Bladder microvascular endothelial cell (primary cell): ENCODE measurements at places on chromosomes 5 and 9. TPM values are rescaled to one million over a fixed set of nuclear protein-coding genes. Genes with fewer than 3 reads are reported as not detected.

ATP10B gene
- under 0.01 and 0.44 TPM in 2 replicates for total RNA-seq

EPB41L4B gene
- 0.16 and 0.57 TPM in 2 replicates for total RNA-seq

SLC46A2 gene
- total RNA-seq = not detected in 2 replicates

IFNA2 gene
- total RNA-seq = not detected in 2 replicates

FSTL4 gene
- 0.38 TPM in 1 of 2 replicates, not detected in the other for total RNA-seq

ADRB2 gene
- 2.9 and 9.4 TPM in 2 replicates for total RNA-seq

CTNNAL1 gene
- 81.4 and 112 TPM in 2 replicates for total RNA-seq

TUSC1 gene
- 5.9 and 6.8 TPM in 2 replicates for total RNA-seq

SREK1 gene
- total RNA-seq = 38.7 and 92.2 TPM in 2 replicates

P4HA2 gene
- 45.5 and 104 TPM in 2 replicates for total RNA-seq

DIRAS2 gene
- total RNA-seq = 0.13 TPM in 1 of 2 replicates, not detected in the other

TLX3 gene
- total RNA-seq = not detected in 2 replicates

TTC16 gene
- total RNA-seq = not detected in 2 replicates

KCNV2 gene
- total RNA-seq = not detected in 2 replicates

LCN1 gene
- total RNA-seq = not detected in 2 replicates

FOXD4L4 gene
- total RNA-seq = 0.38 TPM in 1 of 2 replicates, not detected in the other

PKN3 gene
- total RNA-seq = 13.5 and 22.7 TPM in 2 replicates

SV2C gene
- not detected in 2 replicates for total RNA-seq

LMX1B gene
- not detected in 2 replicates for total RNA-seq

BAAT gene
- total RNA-seq = under 0.01 TPM in 1 of 2 replicates, not detected in the other

NEUROG1 gene
- total RNA-seq = not detected in 2 replicates

NR6A1 gene
- total RNA-seq = 0.32 and 1.5 TPM in 2 replicates
